ENCODE measurements at places on chromosomes 5 and 9.

- no peak for DNase-seq
Observed at GRCh38 chr9:94287877-94288513, 28.9 kb downstream of the ZNF169 start.

GRCh38 chr5:74357827-74358226 lies 282.7 kb downstream of the ENC1 start:
- no peak for DNase-seq

GRCh38 chr9:99035313-99035712 lies 69.6 kb upstream of the TGFBR1 start:
- DNase-seq = no peak

GRCh38 chr9:111483439-111483857 lies 735 bp downstream of the ECPAS start:
- no peak for DNase-seq

DNA sequence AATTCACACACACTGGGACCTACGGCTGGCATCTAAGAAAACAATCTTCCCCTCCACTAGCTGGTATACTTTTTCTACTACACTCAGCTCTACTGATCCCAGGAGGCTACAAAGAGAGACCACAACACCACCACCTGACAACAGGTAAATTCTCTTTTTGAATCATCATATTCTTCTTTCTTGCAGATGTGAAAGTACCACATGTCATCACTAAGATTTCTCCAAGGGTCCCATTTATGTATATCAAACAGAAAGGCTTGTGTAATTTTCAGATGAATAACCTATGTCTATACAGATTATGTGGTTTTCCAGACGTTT lies 25.1 kb downstream of the PUM3 start:
- no peak for DNase-seq

DNA sequence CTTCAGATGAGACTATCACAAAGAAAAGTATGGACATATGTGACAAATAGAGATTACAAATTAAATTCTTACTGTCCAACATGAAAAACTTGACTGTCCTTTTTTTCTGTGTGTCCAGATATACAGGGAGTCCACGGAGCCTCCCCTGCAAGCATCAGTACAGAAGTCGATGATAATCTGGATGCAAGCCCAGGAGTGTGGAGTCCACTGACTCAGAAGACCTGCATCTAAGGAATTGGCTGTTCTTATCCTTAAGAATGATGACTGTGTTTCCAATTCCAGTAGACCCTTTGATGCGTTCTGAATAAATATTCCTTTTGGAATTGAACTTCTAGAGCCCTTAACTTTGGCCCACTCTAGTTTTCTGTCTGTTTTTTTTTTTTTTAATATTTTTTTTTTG lies 56.7 kb upstream of the TAF11L2 start:
- DNase-seq = no peak

DNA sequence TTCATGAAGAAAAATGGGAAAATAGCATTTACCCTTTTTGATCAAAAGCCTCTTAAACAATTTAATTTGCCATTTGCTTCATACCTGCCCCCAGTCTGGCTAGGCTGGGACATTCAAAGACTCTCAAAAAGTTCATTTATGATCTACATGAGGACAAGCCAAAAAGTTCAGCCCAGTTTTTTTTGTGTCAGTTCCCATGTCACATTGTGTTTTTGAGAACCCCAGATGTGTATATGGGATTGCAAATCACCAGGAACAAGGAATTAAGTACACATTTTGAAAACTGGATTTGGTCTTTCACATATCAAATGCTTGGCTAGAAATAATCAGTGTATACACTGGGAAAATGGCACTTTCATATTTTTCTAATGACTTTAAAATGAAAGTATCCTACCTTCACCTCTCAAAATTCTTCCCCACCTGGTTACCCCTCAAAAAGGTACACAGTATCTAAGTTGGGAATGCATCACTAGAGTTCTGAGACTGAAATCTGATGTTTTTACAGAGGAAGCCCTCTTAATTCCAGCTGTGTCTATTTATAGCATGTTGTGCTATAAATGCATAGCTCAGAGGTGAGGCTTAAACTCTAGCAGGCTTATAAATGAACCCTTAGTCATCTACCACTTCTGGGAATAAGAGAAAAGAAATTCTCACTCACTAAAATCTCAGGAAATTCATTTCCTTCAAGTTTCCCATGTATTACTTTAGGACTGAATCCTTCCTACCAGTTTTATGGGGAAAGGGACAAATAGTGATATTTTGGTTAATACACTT lies 9.3 kb downstream of the STOM start:
- peak; percentile 35 for DNase-seq

GRCh38 chr5:1282131-1282992 lies 12.5 kb downstream of the TERT start:
- DNase-seq = no peak

Measured in kidney glomerular epithelial cell (primary cell).